ENCODE measurements at places on chromosomes 3 and 15. TPM values are rescaled to one million over a fixed set of nuclear protein-coding genes. Genes with fewer than 3 reads are reported as not detected.

DNA sequence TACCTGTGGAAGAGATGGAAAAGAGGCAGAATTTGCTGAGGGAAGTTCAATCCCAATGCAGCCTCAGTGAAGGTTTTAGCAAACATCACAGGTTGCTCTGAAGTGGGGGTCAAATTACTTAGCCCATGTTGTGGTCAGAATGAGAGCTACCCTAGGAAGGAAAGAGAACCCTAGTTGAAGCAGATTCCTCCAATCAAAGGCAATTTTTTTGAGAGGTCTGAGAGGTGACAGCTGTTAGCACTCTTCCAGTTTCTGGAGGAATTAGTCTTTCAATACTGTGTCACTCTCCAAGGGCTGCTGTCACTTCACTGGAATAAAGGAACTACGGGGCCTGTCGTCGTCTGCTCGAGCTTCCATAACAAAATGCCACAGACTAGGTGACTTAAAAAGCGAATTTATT, 584.2 kb upstream of the DPPA4 start:
- no peak for DNase-seq

DNA sequence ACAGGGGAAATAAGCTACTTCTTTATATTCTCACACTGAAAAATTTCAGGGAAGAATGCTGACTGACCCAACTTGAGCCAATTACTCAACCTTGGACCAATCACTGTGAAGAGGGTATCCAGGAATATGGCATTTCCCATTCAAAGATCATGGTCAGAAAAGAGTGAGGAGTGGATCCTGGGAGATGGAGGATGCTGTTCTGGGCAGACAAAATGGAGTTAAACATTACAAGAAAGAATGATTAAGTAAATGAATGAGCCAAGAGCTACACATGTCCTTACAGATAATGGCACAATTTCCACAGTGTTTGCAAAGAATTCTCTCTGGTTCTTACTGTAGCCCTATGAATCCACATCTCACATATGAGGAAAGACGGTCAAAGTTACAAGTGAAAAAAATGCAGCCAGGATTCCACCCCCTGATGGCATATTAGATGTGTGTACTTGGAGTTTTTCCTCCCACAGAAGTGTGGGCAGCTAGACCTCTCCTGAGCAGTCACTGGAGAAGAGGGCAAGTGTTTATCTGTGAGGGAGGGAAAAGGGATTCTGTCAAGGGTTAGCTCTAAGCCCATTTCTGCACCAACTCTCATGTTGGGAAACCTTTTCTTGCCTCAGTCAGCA, 33.8 kb downstream of the AMOTL2 start:
- no peak for DNase-seq

The DUOXA2 gene
- total RNA-seq = not detected

The C3orf85 gene
- total RNA-seq = not detected

GRCh38 chr15:67003586-67003985, 61.8 kb upstream of the SMAD3 start:
- DNase-seq = no peak

DNA sequence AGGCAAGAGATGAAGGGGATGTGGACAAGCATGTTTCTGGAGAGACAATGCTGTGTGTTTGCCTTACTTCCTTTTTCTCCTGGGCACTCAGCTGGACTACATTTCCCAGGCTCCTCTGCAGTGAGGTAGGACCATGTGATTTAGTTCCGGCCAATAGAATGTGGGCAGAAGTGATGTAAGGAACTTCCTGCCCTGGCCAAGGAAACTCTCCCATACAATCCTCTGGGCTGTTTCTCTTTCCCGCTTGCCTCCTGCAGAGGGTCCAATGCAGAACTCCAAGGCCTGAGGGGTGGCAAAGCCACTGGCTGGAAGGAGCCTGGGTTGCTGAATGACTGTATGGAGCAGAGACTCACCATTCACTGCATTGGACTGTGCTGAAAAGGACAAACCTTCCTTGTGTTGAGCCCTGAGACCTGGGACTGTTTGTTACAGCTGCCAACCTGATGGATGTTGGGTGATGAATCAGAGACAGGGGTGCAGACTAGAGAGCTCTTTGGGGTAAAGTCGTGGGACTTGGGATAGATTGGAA, 82.7 kb upstream of the SLC6A6 start:
- DNase-seq = no peak

- peak; percentile 40 for DNase-seq
Observed at GRCh38 chr3:14506626-14507304, 33.4 kb downstream of the GRIP2 start.

DNA sequence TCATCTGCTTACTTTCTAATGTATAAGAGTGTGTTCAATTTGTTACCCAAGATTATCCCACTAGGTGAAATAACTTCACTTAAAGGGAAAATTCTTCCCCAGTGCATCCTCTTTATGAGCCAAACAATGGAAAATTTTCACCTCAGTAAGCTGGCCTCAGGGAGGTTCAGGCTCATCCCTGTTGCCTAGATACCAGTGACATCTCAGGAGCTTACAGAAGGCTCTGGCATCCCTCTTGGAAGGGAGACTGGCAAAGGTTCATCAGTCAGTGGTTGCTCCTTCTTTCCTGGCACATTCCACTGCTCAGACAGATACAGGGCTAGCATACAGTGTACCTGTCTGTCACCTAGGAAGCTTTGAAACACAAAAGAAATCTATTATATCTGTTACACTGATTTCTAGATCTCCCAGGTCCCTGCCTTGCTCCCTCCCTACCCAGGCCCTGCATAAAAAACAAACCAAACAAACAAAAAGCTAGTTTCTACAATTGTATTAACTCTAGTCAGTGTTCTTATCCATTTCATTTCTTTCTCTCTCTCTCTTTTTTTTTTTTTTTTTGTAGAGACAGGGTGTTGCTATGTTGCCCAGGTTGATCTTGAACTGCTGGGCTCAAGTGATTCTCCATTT, 1.7 kb downstream of the IP6K2 start:
- DNase-seq = no peak

DNA sequence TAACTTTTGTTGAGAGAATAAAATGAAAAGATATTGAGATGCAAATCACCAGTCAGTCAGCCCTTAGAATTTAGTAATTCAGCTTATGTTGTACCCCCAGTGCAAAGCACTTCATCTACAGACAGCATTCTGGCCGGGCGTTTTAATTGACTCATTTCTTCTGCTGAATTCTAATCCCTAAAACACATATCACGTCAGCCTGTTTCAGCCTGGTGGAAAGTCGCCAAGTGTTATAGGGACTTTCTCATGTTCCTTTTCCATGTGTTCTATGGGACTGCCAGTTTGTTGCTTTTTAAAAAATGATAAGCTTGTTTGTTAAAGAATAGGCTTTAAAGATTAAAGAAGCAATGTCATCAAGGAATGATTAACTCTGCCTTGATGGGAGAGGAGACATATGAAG, 169.7 kb upstream of the BFSP2 start:
- DNase-seq = no peak

- DNase-seq = peak; percentile 88
Observed at GRCh38 chr3:5426094-5426883, 238.8 kb downstream of the EDEM1 start.

The LTK gene
- total RNA-seq = 15.1 TPM

The TMCC1 gene
- total RNA-seq = 42.3 TPM

The MINAR1 gene
- total RNA-seq = 0.26 TPM

DNA sequence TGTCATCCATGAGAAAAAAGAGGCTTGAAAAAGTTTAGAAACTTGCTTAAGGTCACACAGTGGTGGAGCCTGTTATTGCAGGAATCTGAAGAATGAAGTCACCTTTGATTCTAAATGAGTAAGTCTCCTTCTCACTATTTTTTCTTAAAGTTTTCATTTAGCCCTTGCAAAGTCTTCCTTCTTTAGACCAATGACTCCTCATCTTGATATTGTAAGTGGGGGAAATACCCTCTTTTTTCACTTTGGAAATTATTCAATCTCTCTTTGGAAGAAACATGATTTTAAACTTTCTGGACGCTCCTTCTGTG, 787 bp upstream of the SLMAP start:
- no peak for DNase-seq

DNA sequence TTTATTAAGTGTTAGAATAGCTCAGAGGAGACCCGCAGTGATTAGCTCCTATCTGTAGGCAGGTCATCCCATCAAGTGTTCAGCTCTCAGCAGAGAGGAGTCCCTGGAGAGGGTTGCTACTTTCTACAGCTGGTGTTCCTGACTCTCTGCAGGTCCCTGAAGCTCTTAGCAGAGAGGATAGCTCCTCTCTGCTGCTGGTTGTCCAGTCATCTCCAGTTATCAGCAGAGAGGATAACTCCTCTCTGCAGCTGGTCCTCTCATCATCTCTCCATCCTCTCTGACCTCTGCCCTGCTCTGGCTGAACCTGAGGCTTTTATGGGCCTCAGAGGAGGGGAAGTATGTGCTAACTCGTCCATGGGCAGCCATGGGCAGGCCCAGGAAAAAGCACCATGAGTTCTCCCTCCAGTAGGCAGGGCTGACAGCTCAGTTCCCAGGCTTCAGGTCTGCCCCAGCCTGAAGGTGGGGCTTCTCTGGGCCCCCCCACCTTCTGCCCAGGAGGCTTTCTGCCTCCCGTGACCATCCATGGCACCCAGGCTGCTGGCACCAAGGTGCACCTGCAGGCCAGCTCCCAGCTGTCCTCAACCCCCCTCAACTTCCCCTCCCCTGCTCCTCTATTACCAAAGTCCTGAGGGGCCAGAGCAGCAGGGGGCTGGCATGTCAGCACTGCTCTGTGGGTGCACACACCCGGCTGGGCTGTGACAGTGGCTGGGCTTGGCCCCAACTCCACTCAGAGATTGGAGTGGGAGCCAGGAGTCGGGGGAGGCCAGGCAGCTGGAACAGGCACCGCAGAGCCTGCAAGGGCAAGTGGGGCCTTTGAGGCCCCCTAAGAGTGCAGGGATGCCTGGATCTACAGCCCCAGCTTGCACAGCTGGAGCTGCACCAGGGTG, 98.9 kb upstream of the FRMD4B start:
- DNase-seq = no peak

Data from upper lobe of right lung (tissue), 1 donor.